ENCODE measurements at places on chromosomes 1 and 21. TPM values are rescaled to one million over a fixed set of nuclear protein-coding genes. Genes with fewer than 3 reads are reported as not detected.
A peak's percentile ranks its signal among the peaks of the same experiment; 100 is the strongest.

- H3K27me3 ChIP-seq: no peaks in the 10 kb centered on the region
- no peak overlapping the region for H3K27ac ChIP-seq
- no peaks in the 10 kb centered on the region for H3K36me3 ChIP-seq
- H3K4me3 ChIP-seq: no peak overlapping the region
Measured at GRCh38 chr1:63746129-63746864, 27.5 kb upstream of the ROR1 start.

Gene SPRR3
- not detected for total RNA-seq

DNA sequence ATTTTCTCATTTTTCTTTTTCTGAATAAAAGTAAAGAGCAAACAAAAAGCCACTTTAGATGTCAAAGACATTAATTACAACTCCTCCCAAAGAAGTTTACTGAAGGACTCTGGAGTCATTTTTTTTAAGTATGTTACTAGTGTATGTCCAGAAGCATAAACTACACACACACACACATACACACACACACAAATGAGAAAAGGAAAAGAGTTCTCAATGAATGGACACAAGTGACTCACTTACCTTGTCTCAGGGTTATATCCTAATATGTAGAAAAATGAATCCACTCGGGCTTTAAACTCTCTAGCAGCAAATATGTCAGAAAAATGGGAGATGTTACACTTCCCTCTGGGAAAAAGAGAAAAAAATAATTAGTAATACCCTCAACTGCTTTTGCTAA is 223.1 kb downstream of the SLC45A1 start:
- H3K4me3 ChIP-seq: no peak overlapping the region
- peaks cover 13% of the 10 kb centered on the region for H3K36me3 ChIP-seq
- H3K27me3 ChIP-seq: no peaks in the 10 kb centered on the region
- H3K27ac ChIP-seq: no peak overlapping the region

GRCh38 chr1:14655385-14655784 is 56.9 kb downstream of the KAZN start:
- H3K27ac ChIP-seq: no peak overlapping the region
- H3K4me1 ChIP-seq: no peaks in the 10 kb centered on the region
- no peak for DNase-seq
- no peaks in the 10 kb centered on the region for H3K27me3 ChIP-seq
- H3K4me3 ChIP-seq: no peak overlapping the region

- no peak overlapping the region for H3K4me3 ChIP-seq
- peak; percentile 59 for DNase-seq
- H3K36me3 ChIP-seq: no peaks in the 10 kb centered on the region
Measured at GRCh38 chr1:158087320-158087927, 93.3 kb upstream of the CD1D start.

Gene TLCD4
- total RNA-seq: 100 TPM

- no peaks in the 10 kb centered on the region for H3K36me3 ChIP-seq
- H3K4me1 ChIP-seq: no peaks in the 10 kb centered on the region
- no peak overlapping the region for H3K27ac ChIP-seq
- H3K4me3 ChIP-seq: no peak overlapping the region
- no peaks in the 10 kb centered on the region for H3K27me3 ChIP-seq
- no peak for DNase-seq
Measured at GRCh38 chr21:15390049-15390448, 325.2 kb upstream of the NRIP1 start.

DNA sequence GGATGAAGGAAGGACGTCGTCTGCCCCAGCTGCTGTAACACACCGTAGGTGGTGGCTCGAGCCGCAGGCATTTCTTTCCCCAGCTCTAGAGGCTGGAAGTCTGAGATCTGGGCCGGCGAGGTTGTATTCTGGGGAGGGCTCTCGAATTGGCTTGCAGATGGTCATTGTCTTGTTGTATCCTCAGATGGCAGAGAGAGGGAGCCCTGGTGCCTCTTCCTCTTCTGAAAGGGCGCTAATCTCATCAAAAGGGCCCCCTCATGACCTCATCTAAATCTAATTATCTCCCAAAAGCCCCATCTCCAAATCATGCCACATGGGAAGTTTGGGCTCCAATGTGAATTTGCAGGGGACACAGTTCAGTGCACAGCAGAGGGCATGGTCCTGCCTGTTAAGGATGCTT is 109.0 kb downstream of the SIK1 start:
- H3K4me3 ChIP-seq: no peak overlapping the region
- no peaks in the 10 kb centered on the region for H3K27me3 ChIP-seq
- H3K36me3 ChIP-seq: no peaks in the 10 kb centered on the region

- H3K4me1 ChIP-seq: no peaks in the 10 kb centered on the region
- no peak overlapping the region for H3K4me3 ChIP-seq
- H3K36me3 ChIP-seq: no peaks in the 10 kb centered on the region
Measured at GRCh38 chr1:239731082-239731748, 344.8 kb downstream of the CHRM3 start.

DNA sequence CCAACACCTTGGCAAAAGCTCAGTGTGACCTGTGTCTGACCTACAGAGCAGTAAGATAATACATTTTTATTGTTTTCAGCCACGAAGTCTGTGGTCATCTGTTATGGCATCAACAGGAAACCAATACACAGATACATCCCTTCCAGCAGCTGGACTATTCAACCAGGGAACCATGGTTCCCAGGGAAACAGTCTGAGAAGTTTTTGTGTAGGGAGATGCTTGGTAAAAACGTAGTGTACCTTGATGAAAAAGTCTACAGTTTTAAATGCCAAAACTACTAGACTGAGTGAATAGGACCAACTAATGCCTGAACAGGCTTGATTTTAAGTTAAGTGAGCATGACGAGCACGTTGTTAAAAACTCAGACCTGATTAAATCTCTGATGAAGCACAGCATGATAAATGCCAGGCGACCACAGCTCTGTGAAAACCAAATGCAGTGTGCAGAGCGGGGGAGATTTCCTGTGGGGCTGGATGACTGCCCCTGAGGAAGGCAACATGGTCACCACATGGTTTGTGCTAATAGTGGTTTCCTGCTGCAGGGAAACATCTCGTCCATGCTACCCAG is 228.9 kb downstream of the TNR start:
- no peak overlapping the region for H3K27ac ChIP-seq
- no peaks in the 10 kb centered on the region for H3K36me3 ChIP-seq
- H3K4me1 ChIP-seq: peaks cover 18% of the 10 kb centered on the region
- no peak for DNase-seq
- no peaks in the 10 kb centered on the region for H3K27me3 ChIP-seq
- H3K4me3 ChIP-seq: no peak overlapping the region

Gene KRTAP13-2
- total RNA-seq: not detected

Gene LENEP
- not detected for total RNA-seq

- DNase-seq: no peak
- H3K4me3 ChIP-seq: no peak overlapping the region
- H3K27me3 ChIP-seq: no peaks in the 10 kb centered on the region
- no peak overlapping the region for H3K27ac ChIP-seq
Measured at GRCh38 chr1:84096176-84096575, 47.9 kb upstream of the PRKACB start.

Gene FAM72D
- total RNA-seq: not detected

DNA sequence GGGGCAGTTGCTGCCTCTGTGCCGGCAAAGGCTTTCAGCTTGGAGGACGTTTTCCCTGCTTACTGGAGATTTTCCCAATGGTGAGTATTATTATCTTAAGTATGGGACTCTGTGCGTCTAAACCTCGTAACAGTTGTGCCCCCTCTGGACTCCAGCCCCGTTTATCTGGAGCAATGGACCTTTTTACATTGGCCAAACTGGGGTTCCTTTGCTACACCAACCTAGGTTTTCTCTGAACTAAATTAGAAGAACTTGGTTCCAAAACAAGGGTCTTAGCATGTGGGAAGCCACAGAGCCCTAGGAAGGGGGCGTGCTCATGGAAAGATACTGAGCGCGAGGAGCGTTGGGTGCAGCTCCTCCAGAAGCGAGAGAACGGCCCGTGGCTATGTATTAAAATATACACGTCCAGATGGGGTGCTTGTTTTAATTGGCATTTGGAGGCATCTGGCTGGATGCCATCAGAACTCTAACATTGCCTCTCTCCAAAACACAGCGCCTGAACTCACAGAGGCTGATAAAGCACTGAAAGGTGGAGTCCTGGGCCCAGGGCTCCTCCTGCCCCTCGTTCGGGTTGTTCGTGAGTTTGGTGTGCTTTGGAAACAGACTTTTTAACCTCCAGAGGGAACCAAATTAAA is 28.4 kb downstream of the POFUT2 start:
- no peak overlapping the region for H3K4me3 ChIP-seq
- no peak for DNase-seq
- H3K4me1 ChIP-seq: peaks cover 14% of the 10 kb centered on the region
- peaks cover 20% of the 10 kb centered on the region for H3K27me3 ChIP-seq
- H3K27ac ChIP-seq: no peak overlapping the region

DNA sequence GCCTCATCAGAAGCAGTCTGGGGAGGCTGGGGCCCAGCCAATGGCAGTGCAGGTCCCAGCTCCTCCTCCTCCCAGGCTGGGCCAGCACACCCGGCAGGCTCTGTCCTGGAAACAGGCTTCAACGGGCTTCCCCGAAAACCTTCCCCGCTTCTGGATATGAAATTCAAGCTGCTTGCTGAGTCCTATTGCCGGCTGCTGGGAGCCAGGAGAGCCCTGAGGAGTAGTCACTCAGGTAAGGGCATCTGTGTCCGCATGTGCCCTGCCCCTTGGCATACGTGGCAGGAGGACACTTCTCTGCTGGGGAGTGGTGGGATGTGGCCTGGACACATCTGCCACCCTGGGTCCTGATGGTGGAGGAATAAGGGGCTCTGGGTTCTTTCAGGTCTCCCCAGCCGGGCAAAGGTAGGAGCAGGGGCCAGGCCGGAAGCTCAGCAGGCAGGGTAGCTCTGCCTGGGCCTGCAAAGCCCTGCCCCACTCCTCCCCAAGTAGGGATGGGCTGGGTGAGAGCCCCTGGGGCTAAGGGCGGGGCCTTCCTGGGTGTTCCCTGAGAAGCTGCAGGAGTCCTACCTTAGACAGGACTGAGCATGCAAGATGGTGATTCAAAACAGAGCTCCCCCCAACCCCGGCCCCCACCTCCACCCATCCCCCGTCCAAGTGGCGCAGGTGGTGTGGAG is at the start of gene GJB5:
Gene GJB5, plus strand, starts transcription at position 84 of the 674 bp plus-strand sequence. CDS start 2,284 bp downstream, outside the sequence.
- H3K27me3 ChIP-seq: no peaks in the 10 kb centered on the region
- H3K4me3 ChIP-seq: no peak within 1 kb of the TSS
- H3K4me1 ChIP-seq: no peaks in the 10 kb centered on the region

Gene TAS1R1
- total RNA-seq: not detected

- H3K27ac ChIP-seq: no peak overlapping the region
- H3K27me3 ChIP-seq: no peaks in the 10 kb centered on the region
- H3K4me3 ChIP-seq: no peak overlapping the region
- no peaks in the 10 kb centered on the region for H3K36me3 ChIP-seq
Measured at GRCh38 chr1:187408212-187409004, 579.7 kb downstream of the PLA2G4A start.

DNA sequence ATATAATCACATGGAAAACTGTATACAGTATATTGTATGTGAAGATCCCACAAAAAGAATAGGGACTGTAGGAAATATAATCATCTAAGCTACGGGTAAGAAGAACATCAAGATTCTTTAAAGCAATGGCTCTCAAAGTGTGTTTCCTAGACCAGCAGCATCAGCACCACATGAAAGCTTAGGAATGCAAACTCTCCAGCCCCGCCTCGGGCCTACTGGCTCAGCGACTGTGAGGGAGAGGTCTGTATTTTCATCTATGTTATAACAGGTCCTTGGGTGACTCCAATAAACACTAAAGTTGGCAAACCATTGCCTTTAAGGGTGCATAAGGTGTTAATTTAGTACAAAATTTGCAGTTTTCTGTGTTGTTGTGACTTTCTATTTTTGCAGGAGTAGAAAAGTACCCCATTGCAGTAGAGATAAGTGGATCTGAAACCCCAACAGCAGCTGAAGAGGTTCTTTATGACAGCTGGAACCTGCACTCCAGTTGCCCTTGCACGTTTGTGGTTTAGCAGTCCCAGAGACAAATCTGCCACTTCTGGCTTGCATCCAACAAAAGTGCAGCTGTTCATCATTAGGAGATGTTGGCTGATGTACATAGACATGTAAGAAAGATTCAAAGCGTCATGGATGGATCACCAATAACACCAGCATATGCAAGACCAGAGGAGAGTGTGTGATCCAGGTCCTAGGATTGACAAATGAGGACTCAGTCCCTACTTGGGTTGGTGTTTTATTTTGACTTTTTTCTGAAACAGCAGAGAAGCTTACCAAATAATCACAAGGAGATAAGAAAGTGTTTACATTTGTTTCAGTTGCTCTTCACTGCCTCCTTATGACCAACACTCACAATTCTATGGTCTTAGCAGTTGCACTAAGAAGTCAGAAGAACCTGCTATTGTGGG is 15.9 kb upstream of the IFNAR1 start:
- H3K4me1 ChIP-seq: no peaks in the 10 kb centered on the region
- no peaks in the 10 kb centered on the region for H3K36me3 ChIP-seq
- H3K27me3 ChIP-seq: no peaks in the 10 kb centered on the region
- no peak overlapping the region for H3K27ac ChIP-seq
- no peak for DNase-seq

Gene CDC42BPA
- total RNA-seq: 33.2 TPM

DNA sequence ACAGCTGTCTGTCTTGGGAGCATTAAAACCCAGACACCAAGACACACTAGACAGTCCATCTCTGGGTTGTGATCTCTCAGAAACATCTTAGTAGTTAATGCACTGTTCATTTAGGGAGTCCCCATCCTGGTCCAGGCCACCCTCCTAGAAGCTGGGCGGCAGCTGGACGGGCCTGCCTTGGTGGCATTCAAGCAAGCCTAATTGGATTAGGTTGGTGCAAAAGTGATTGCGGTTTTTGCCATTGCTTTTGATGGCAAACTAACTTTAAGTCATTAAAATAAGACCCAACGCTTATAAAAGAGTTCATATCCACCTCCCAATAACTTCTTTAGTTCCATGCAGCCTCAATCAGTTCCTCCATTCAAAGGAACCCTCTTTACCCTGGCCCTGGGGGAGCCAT is 21.7 kb downstream of the ATP5PO start:
- no peak for DNase-seq
- no peak overlapping the region for H3K27ac ChIP-seq
- H3K27me3 ChIP-seq: no peaks in the 10 kb centered on the region
- H3K36me3 ChIP-seq: no peaks in the 10 kb centered on the region
- no peak overlapping the region for H3K4me3 ChIP-seq

DNA sequence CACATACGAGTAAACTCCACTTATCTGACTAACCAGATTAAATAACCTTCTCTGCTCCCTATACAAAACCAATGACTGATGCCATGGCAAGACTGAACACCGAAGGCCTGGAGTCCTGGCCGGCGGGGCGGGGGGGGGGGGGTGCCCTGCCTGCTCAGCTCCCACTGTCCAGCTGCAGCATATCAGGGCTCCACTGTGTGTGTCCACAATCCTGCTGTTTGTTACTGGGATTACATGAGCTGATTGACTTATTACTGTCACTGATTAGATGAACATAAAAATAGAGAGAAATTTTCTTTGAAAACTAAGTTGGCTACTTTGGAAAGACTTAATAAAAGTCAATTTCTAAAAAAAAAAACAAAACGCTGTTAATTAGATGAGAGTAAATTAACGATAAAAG is 24.9 kb downstream of the TMEM63A start:
- H3K27me3 ChIP-seq: no peaks in the 10 kb centered on the region
- no peak overlapping the region for H3K27ac ChIP-seq
- H3K36me3 ChIP-seq: peaks cover 99% of the 10 kb centered on the region
- DNase-seq: no peak

GRCh38 chr1:220928320-220928719 is 49.1 kb downstream of the HLX start:
- no peak for DNase-seq
- H3K4me1 ChIP-seq: no peaks in the 10 kb centered on the region
- no peak overlapping the region for H3K27ac ChIP-seq

- no peaks in the 10 kb centered on the region for H3K36me3 ChIP-seq
- no peak for DNase-seq
- peaks cover 5% of the 10 kb centered on the region for H3K27me3 ChIP-seq
- H3K4me3 ChIP-seq: peak overlapping the region; percentile 58
- peak overlapping the region; percentile 69 for H3K27ac ChIP-seq
Measured at GRCh38 chr1:27872802-27873551, 633 bp downstream of the THEMIS2 start.
